HCT116 (cell line): ENCODE measurements at places on chromosomes 6 and 20. TPM values are rescaled to one million over a fixed set of nuclear protein-coding genes. Genes with fewer than 3 reads are reported as not detected.

EGFL8 gene
- 29.0 TPM for total RNA-seq

ZNF831 gene
- total RNA-seq = 0.15 TPM

HSPA1L gene
- 0.12 TPM for total RNA-seq

DNA sequence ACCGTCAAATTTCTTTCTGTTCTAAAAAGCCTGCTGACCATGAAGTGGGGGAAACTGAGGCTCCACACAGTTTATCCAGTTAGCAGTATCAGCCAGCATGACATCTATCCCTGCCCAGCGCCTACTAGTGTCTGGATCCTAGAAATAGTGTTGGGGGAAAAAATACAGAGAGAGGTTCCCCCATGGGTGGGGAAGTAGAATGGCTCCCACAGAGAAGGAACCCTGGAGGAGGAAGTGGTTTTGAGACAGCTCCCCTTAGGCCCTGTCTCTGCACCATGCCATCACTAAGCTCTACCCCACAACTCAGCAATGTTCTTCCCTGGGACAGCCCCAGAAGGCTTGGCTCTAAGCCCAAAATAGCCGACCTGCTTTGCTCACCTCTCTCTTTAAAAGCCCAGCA is 153.4 kb downstream of the MBOAT1 start:
- no peak for DNase-seq

- DNase-seq = peak; percentile 22
Observed at GRCh38 chr6:113763876-113764275, 93.3 kb upstream of the MARCKS start.

DNA sequence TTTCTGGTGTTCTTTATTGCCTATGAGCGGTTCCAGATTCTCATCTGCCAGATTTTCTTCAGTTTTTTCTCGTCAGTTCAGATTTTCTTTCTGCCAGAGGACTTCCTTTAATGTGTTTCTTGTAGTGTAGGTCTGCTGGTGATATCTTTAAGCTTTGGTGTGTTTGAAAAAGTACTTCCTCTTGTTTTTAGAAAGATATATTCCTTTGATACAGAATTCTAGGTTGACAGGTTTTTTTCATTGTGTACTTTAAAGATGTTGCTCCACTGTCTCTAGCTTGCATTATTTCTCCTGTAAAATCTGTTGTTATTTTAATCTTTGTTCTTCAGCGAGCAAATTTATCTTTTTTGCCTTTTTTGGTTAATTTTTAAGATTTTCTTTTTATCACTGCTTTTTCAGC is 36.9 kb downstream of the ASXL1 start:
- DNase-seq = no peak

DNA sequence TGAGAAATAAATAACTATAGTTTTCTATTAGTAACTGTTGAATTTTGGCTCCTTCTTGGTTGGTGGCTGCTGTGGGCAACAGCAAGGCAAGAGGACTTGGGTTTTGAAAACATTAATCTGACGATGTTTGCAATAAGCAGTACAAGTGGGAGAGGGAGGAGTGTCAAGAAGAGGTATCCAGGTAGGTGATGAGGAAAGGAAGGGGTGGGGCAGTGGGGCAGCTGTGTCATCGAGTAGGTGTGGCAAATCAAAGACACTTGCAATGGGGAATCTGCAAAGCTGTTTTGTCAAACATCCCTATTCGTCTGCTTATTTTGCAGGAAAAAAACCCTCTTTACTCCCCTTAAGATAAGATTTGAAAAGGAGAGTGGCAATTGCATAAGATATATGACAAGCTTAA is 171.9 kb upstream of the MAP3K7 start:
- no peak for DNase-seq

COL20A1 gene
- 0.34 TPM for total RNA-seq

DNA sequence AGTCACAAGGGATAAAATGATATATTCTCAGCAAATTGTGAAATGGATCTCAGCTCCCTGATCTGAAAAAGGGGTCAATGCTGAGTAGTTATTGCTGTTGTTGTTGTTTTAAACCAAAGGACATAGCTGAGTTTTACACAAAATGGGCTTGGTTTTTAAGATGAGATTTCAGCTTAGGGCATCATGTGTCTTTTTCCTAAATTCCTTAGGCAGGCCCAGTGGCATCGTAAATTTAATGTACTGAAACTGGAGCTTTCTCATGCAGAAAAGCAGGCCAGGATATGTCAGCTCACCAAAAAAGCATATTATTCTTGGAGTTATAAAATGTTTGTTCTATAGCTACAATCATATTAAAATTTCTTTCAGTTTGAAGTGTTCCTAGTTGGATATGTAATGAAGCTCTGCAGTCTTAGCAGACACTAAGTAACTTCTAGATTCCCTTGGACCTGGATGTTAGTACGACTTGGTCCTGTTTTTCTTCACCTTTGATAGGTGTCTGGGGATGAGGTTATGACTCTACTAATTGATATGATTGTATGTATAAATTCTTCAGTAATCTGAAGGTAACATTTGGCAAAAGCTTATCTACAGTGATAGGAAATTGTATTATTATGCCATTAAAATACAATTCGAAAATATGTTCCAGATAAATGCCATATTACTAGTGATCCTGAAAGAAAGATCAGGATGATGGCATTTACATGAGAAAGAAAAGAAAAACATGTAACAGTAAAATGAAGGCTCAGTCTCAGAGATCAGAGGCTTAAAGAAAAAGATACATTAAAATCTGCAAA is 663.3 kb downstream of the RFPL4B start:
- DNase-seq = no peak
